ENCODE measurements at places on chromosomes 6 and 20.

DNA sequence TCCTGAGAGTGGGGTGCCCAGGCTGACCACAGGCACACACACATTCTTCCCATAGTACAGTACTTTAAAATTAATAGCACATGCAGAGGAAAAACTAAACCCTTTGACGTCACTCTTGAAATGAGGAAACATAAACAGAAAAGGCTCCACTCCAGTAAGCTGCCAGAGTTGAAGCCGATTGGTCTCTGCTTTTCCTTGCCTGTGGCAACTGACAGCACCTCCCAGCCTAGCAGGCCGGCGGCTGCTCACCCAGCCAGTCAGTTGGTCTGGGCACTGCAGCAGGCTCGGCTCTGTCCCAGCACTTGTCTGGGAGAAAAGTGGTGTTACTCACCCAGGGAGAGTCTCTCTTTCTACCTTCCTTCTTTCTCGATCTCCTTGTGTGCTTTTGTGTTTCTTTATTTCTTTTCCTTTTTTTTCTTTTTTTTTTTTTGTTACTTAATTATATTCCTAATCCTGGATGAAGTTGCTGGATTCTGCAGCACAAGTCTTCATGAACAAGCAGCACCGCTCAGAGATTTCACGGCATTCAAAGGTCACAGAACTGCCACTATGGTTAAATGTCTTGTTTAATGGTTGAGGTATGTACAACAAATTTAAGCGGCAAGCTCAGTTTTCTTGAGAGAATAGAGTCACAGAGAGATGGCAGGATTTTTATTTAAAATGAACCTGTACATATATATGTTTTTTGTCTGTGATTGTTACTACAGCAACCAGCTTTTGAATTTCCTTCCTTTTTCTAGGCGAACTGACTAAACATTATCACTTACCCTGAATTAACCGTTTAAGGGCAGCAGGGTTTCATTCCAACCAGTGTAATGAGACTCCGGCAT lies at the start of gene PDE7B:
Gene PDE7B (plus strand): TSS at position 260 of the 830 bp plus-strand sequence.
- DNase-seq, result peak; percentile 99

DNA sequence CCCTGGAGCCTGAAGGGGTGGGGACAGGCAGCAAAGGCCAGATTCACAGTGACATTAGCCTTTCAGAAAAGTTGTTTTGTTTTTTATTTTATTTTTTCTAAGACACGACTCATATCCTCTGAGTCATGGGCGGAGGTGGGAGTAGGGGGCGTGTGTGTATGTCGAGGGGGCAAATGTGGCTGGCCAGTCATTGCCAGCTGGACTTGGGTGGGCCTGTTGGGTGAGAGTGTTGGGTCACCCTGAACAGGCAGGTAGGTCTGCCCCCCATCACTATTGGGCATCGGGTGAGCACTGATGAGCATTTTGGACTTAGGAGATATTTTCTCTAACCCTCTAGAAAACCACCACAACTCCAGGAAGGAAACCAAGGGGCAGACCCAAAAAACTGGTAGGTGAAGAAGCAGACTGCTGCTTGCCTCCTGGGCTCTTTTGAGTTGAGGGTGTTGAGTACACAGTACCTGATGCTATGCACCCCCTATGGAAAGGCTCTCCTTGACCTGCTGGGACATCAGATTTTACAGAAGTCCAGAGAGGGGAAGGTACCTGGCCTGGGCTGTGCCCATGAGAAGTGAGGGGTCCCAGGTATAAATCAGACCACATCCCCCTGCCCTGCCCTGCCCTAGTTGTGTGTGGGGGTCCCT lies 5.6 kb downstream of the SMIM29 start:
- no peak for DNase-seq

- peak; percentile 74 for DNase-seq
Measured at GRCh38 chr6:13407709-13408695, 79.4 kb downstream of the GFOD1 start.

- no peak for DNase-seq
Measured at GRCh38 chr6:68237205-68237604, 397.9 kb upstream of the ADGRB3 start.

DNA sequence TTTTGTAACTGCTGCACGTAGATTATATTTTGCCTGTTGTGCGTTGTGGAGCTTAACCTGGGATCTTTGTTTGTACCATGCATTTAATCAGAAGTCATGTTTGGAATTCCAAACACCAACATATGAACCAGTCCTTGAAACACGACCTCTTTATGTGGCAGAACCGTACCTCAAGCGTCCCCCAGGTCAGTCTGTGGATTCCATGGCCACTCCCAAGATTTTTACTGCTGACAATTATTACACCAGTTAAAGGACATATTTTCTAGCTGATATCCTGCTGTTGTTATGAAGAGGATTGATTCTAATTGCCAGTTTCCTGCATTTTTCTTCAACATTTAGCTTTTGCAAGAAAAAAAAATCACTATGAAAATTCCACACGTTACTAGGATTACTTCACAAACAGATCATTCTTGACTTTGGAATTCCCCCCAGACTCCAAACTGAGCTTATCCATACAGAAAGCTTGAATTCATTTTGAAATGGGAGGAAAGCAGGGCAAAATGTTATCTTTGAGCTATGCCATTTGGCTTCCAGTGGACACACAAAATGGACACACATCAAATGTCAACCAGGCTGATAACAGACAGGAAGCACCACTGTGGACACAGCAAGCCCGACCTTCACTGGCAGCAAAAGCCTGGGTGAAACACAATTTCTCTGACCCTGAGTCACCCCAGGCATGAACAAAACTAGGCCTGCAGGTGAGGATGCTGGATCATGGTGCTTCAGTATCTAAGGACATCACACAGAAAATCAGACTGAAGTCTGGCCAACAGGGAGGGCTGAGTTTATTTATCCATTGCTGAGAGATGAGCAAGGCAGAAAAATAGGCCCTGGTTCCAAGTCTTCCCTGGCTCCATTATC lies 542.9 kb upstream of the JAG1 start:
- DNase-seq, result no peak

All from fibroblast of the conjunctiva (primary cell).